Stimulated activated CD4-positive, alpha-beta T cell treated with anti-CD3 and anti-CD28 coated beads, Interleukin-1b, Interleukin-23, amount 100 ng/mL, for 1 hour (primary cell): ENCODE measurements at places on chromosomes 16 and 17.

GRCh38 chr16:2388139-2388874 is 40.9 kb upstream of the CCNF start:
- DNase-seq = no peak

- no peak for DNase-seq
Observed at GRCh38 chr16:19672378-19672777, 45.6 kb downstream of the KNOP1 start.

GRCh38 chr17:76394166-76394565 is 9.8 kb downstream of the SPHK1 start:
- DNase-seq = no peak

- no peak for DNase-seq
Observed at GRCh38 chr17:28968231-28968913, 17.1 kb upstream of the PHF12 start.

DNA sequence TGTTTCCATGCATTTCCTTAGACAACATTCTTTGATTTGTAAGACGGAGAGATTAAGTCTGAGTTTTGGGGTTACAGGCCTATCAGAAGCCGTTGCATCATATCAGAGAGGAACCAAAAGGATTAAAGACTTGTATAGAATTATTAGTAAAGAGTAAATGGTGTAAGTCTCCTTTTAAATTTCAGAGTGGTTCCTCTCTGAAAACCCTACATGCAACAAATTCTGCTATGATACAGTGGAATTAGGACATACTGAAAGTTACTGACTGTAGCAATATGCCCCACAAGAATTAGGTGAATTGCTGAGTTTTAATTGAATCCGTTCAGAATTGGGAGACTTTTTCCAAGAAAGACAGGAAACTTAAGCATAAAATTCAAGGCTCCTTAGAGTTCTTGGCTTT is 221.6 kb downstream of the FTO start:
- no peak for DNase-seq

- no peak for DNase-seq
Observed at GRCh38 chr16:82368041-82368440, 198.0 kb upstream of the MPHOSPH6 start.

GRCh38 chr17:67520252-67520906 is 143.3 kb downstream of the PITPNC1 start:
- no peak for DNase-seq

DNA sequence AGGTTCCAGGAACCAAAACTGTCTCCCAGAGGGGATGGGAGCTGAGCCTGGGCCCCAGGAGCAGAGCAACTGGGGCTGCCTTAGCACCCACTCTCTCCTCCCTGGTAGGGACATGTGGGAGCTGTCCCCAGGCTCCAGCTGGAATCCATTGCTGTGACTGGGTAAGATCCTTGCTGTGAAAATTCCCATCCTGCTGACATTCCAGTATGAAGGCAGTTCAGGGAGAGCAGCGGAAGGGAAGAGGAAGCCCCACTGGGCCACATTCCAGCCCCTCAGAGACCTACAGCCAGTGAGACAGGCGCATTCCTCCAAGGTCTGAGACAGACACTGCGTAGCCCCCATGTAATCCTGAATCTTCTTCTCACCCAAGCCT is 24.2 kb downstream of the MYO18A start:
- DNase-seq = no peak

- DNase-seq = no peak
Observed at GRCh38 chr17:49508061-49508865, 13.2 kb downstream of the NGFR start.

DNA sequence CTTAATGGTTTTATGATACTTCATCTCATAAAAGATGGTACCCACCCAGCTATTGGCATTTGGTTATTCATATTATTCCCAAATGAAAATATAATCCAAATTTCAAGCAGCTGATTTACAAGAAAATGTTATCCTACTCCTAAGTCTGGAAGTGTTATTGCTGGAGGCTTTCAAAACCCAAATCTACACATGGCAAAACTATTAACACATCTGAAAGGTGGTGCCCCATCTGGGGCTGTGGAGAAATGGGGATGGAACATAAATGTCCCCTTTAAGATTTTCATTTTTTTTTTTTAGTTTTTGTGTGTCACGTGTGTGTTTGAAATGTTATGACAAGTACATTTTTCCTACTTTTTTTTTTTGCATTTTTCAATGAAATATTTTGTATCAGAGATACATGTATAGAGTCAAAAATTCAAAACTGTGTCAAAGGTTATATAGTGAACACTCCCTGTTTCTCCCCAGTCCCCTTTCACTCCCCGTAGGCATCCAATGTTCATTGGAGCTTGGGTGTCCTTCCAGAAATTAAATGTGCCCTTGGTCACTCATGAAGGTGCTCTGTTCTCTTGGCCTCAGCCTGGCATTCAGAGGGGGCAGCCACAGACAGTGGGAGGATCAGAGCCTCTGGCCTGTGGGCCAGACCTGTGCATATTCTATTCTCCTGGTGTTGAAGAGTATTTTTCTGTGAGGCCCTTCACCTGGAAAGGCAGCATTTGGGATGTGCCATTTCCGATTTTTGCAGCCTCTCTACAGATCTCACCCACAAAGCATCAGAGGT is 79.1 kb downstream of the CLEC16A start:
- DNase-seq = no peak

DNA sequence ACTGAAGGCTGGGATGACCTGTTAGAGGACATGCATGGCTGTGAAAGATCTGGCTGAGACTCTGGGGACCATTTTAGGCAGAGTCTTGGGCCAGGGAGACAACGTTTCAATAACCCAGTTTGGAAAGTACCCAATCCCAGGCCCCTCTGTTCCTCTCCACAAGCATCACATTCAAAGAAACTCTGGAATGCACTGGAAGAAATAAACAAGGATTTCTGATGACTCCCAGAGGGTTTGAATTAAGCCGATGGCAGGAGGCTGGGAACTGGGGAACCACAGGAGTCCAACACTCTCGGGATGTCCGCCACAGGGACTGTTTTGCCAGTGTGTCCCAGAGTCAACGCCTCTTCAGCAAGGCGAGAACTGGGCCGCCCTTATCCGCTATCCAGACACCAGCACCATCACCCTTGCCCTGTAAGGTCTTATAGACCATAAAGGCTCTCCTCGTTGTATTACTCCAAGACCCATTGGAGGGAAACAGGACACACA is 3.3 kb downstream of the PMP22 start:
- DNase-seq = no peak

GRCh38 chr16:718922-719321 is 2.0 kb upstream of the ANTKMT start:
- no peak for DNase-seq

GRCh38 chr16:85891776-85892166 is 7.2 kb upstream of the IRF8 start:
- no peak for DNase-seq

DNA sequence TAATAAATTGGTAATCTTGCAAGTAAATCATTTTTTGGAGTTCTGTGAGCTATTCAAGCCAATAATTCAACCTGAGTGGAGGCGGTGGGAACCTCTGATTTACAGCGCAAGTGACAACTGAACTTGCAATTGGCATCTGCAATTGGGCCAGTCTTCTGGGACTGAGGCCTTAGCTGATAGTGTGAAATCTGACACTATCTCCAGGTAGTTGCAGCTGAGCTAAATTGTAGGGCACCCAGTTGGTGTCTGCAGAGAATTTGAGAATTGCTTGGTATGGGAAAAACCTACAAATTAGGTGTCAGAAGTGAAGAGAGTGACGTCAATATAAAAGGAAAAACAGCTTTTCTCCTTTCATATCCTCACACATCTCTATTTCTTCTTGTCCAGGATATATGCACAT is 1633.6 kb upstream of the GOT2 start:
- DNase-seq = no peak

- DNase-seq = no peak
Observed at GRCh38 chr17:66420961-66421371, 118.6 kb downstream of the PRKCA start.

- DNase-seq = no peak
Observed at GRCh38 chr16:28125592-28125991, 62.1 kb upstream of the GSG1L start.

GRCh38 chr17:50358177-50358576 is 12.3 kb downstream of the XYLT2 start:
- DNase-seq = no peak

GRCh38 chr17:60362329-60362728 is 29.6 kb downstream of the USP32 start:
- no peak for DNase-seq

GRCh38 chr17:46208997-46209396 is 15.8 kb upstream of the KANSL1 start:
- DNase-seq = no peak

DNA sequence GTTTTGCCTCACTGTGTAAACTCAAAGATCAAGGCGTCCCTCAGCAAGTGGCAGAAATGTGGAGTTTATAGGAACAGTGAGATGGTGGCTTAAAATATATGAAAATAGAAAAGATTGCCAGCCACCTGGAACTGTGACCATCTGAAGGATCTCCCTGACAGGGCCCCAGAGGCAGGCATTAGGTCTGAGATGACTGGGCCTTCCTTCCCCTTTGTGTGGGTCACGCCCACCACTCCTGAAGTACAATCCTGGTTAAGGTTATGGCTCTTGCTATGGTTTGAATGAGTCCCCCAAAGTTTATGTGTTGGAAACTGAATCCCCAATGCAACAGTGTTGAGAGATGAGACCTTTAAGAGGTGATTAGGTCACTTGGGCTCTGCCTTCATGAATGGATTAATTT is 6.4 kb downstream of the ST6GALNAC2 start:
- no peak for DNase-seq

DNA sequence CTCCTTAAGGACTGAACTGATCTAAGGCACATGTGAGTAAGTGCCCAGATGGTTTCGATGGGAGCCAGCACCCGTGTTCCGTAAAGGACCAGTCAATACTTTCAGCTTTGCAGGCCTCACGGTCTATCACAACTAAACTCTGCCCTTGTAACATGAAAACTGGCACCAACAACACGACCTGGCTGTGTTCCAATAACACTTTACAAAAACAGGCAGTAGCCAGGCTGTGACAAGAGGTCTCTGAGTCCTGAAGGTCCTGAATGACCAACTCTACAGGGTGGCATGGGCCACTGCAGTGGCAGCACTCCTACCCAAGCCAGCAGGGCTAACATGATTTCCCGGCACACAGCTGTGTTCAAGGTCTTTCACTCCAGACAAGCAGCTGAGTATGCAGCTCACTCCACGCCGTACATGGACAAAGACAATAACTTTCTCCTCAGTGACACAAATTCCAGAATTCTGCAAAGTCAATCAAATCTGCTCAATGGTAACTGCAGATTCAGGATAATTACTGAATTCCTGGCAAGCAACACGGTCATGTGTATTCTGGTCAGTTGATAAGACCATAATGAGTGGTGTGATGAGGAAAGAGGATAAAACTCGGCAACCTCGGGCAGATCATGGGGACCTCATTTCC is 15.3 kb downstream of the NPLOC4 start:
- no peak for DNase-seq
